ENCODE measurements at places on chromosomes 7 and 10.

- DNase-seq, result no peak
Observed at GRCh38 chr10:23402856-23403255, 36.0 kb upstream of the OTUD1 start.

DNA sequence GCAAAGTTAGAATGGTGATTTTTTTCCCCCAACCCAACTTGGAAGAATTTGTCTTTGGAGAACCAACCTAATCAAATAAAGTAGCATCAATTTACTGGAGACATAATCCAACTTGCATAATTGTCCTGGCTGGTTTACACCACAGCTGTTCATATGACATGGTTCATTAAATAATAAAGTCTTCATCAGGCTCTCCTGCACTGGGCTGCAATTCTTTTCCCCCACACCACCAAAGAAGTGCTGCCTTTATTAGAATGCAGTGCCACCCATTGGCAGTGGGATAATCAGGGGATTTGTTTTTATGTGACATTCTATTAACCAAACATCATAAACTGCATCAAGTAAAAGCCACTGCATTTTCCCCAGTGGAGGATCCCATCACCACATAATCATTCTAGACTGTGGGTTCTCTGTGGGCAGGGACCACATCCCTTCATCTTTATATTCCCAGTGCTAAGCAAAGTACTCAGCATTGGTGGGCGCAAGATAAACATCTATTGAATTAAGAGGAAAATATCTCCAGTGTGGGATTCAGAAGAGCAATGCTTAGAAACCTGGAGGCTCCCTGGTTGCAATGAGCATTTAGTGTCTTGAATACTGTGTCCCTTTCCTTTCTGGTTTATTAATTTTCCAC is 322.0 kb downstream of the KCNMA1 start:
- DNase-seq, result no peak

DNA sequence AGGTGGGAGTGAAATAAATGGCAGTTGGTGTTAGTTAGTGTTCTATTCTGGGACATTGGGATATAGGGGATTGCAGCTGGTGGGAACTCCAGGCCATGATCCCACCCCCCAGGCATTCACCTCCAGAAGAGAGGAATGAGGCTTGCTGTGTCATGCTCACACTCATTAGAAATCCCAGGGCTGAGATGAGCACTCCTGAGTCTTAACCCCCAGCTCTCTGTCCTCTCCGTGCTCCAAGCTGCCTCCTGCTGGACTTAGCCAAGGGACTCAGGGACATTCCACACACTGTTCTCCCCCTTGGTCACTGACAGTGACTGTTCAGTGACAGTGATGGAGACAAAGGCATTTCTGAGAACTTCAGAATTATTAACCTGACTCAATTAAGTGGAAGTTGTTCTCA is 21.5 kb downstream of the CYP26A1 start:
- no peak for DNase-seq

- peak; percentile 85 for DNase-seq
Observed at GRCh38 chr7:140062528-140063299, at the start of gene PARP12. Gene PARP12 (minus strand): TSS chr7:140062951. CDS start chr7:140062847, 104 bp downstream.

GRCh38 chr10:26199841-26200240 is 16.7 kb upstream of the GAD2 start:
- peak; percentile 56 for DNase-seq

- peak; percentile 37 for DNase-seq
Observed at GRCh38 chr10:71264345-71265200, 52.2 kb downstream of the UNC5B start.

DNA sequence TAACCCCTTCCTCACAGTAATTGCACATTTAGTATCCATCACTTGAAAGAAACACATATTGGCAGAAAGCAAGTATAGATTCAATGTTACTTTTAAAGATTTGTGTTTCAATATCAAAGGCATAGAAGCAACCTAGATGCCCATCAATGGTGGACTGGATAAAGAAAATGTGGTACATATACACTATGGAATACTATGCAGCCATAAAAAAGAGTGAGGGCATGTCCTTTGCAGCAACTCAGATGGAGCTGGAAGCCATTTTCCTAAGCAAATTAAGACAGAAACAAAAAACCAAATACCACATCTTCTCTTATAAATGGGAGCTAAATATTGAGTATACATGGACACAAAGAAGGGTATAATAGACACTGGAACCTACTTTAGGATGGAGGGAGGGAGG is 3.6 kb downstream of the OR6V1 start:
- no peak for DNase-seq

DNA sequence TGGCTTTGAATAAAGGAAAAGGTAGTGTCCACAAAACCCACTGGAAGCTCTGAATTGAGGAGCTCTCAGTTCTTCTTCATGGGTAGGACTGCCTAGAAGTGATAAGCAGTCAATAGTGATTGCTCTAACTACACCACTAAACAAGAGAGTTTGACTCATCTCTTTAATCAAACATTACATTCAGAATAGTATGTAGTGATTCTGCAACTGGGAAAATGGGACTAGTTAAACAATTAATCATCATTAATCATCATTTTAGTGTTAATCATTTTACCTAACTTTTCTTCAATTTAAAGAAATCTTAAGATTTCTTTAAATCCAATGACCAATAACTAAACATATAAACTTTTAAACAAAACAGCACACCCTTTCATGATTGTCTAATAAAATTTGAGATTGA is 484.0 kb upstream of the FZD8 start:
- no peak for DNase-seq
